ENCODE measurements at places on chromosomes 2 and 18.

GRCh38 chr18:12014086-12014485 is 32.8 kb downstream of the IMPA2 start:
- no peak for DNase-seq

GRCh38 chr18:39591649-39592048 is 2026.1 kb upstream of the CELF4 start:
- DNase-seq = no peak

DNA sequence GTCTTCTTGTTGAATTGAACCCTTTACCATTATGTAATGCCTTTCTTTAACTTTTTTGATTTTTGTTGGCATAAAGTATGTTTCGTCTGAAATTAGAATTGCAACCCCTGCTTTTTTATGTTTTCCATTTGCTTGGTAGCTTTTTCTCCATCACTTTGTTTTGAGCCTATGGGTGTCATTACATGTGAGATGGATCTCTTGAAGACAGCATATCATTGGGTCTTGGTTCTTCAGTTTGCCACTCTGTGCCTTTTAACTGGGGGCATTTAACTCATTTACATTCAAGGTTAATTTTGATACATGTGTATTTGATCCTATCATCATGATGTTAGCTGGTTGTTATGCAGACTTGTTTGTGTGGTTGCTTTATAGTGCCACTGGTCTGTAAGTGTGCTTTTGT is 489.4 kb upstream of the TNP1 start:
- DNase-seq = no peak

DNA sequence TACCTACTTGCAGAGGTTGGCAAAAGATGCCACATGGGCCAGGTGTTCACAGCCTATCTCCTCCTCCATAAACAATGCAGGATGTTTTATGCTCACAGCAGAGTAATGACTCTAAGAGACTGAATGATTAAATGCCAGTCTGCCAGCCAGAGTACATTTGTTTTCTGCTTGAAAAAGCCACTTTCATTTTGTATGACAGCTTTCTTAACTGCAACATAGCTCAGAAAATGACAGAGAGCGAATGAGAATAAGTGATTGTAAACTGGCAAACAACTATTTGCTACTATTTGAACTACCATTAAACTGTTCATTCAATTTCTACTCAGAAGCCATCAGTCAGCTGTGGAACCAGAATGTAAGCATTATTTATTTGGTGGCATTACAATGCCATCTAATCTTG is 50.6 kb upstream of the DCC start:
- DNase-seq = no peak

GRCh38 chr2:171965661-171966060 is 34.1 kb upstream of the METAP1D start:
- DNase-seq = no peak

GRCh38 chr2:133843091-133843490 is 274.8 kb upstream of the NCKAP5 start:
- no peak for DNase-seq

GRCh38 chr2:121282800-121283385 is 2.1 kb downstream of the TFCP2L1 start:
- DNase-seq = no peak

DNA sequence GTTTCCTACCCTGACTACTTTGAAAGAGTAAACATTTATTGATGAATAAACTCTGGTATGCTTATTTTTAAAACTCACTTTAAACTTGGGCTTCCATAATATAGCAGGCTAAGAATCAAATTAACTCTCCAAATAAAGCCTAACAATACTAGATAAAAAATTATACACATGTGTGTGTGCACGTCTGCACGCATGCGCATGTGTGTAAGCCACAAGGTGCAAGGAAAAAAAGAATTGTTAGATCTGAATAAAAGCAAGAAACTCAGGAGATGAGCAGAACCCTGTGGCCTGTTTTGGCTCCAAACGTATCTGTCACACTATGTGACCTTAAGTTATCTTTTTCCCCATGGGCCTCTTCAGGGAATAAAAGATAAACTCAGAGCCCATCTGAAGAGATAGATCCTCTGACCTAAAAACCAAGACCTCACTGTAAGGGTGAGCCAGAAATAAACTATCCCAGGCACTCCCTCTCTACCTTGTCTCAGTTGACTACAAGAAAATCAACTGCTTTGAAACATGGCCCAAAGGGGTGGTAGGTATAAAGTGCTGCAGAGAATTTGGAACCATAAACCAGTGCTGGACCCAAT is 6.3 kb downstream of the HDHD2 start:
- no peak for DNase-seq

DNA sequence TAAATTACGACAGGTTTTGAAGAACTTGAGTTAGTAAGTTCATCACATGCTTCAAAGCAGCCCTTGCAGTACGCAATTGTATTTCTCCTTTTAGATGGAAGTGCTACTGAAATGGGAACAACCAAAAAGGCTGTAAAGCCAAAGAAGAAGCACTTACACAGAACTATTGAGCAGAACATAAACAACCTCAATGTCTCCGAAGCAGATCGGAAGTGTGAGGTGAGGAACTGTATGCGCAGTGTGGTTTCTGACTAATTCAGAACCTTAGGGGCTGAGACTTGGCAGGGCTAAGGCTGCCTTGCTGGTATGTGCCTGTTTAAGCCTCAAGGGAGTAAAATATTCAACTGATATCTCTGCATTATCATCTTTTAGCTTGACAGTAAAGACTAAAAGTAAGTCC is 8.4 kb downstream of the NCAPH start:
- no peak for DNase-seq

DNA sequence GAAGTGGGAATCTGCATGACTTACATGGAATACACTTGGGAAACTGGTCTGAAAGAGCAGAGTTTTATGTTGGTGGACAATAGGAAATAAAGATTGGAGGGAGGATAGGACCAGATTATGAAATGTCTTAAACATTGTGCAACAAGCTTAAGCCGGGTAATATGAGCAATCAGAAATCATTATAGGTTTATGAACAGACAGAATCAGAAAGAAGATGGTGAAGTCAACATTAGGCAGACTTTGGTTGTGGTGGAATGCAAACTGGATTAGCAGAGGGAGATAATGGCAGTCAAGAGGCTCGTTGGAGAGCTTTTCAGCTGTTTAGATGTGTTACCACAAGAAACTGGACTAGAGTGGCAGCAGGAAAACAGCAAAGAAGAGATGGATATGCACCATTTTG is 43.5 kb downstream of the CRIM1 start:
- DNase-seq = no peak

DNA sequence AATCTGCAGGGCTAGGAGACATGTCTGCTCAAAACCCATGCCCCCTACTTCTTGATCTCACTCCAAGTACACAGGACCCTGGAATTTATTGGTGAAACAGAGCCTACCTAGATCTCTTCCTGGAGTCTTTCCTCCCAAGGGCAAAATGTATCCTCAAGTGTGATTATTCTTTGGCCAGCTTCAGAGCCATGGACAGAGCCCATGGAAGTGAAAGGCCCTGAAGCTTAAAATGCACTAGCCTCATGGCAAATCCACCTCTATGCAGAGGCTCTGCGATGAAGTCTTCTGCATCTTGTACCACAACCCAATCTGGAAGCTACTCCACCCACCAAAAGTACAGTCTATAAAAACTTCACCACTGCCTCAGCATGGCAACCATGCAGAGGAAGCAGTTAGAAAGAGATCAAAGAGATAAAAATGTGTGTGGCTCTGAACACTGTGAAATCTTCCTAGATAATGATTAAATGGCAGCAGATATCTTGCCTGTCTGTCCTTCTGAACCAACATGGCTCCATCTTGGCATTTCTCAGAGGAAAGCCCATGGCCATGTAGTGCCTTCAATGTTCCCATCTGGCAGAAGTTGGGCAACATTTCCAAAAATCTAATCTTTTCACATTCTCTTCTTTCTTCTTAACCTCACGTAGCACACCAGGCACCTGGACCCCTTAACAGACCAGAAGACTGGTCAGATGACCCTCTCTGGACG is 142.9 kb upstream of the KLF7 start:
- no peak for DNase-seq

- no peak for DNase-seq
These were observed 516.3 kb upstream of the FSIP2 start for GRCh38 chr2:185222311-185222710.

GRCh38 chr2:158134655-158135054 is 33.0 kb downstream of the UPP2 start:
- no peak for DNase-seq

GRCh38 chr2:111697560-111697959 is 186.4 kb downstream of the ANAPC1 start:
- DNase-seq = no peak

GRCh38 chr2:215652388-215652787 is 216.5 kb upstream of the FN1 start:
- DNase-seq = no peak

GRCh38 chr2:152823905-152824304 is 105.5 kb downstream of the ARL6IP6 start:
- no peak for DNase-seq

GRCh38 chr18:53780666-53781065 is 443.8 kb downstream of the MBD2 start:
- no peak for DNase-seq

GRCh38 chr18:33576999-33577646 is 896 bp upstream of the ASXL3 start:
- DNase-seq = no peak

DNA sequence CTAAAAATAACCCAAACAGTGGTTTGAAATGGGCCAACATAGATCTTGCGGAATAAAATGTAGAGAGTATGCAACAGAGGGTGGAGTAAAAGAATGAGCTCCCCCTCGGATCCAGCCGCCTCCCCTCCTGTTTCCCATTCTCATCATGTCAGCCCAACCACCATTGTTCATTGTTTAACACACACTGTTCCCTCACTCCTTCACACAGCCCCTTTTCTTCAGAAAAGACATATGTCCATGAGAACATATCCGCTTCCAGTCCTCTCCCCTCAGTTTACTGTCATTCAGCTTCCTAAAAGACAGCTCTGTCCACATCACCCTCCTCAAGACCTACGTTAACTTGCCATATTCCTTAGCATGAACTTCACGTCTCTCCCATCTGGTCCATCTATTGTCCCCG is 62.9 kb upstream of the SERTAD2 start:
- no peak for DNase-seq

DNA sequence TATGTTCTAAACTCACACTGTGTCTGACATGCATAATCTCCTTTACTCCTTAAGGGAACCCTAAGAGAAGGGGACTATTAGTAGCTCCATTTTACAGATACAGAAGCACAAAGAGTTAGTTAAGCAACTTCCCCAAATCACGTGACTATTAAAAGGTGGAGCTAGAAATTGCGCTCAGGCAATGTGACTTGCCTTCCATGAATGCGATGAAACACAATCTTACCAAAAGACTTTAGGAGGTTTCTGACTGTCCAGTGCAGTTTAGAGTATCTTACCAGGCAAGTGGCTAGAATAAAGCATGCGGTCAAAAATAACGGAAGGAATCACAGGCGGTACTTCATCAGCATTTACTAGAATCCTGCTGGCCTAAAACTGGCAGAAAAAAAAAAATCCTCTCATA is 70.4 kb downstream of the ZNF521 start:
- no peak for DNase-seq

GRCh38 chr2:34241905-34242762 is 643.0 kb upstream of the FAM98A start:
- no peak for DNase-seq

- no peak for DNase-seq
These were observed 1224.8 kb upstream of the ZEB2 start for GRCh38 chr2:145744541-145745386.

DNA sequence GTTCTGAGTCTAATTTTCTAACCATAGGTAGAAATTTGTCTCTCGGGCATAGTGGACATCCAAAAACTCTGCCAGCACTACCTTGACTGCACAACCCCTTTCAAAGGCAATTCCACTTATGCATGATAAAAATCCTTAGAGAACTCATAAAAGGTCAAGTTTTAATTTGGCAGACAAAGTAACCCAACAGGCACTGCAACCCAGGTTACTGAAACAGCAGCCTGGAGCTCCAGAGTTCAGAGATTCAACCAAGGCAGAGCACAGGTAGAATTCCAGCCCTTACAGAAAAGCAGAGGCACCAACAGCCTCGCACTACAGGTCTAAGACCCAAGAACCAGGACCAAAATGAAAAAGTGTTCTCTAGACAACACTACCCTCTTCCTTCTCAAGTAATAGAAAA is 1.8 kb downstream of the DTNB start:
- no peak for DNase-seq

DNA sequence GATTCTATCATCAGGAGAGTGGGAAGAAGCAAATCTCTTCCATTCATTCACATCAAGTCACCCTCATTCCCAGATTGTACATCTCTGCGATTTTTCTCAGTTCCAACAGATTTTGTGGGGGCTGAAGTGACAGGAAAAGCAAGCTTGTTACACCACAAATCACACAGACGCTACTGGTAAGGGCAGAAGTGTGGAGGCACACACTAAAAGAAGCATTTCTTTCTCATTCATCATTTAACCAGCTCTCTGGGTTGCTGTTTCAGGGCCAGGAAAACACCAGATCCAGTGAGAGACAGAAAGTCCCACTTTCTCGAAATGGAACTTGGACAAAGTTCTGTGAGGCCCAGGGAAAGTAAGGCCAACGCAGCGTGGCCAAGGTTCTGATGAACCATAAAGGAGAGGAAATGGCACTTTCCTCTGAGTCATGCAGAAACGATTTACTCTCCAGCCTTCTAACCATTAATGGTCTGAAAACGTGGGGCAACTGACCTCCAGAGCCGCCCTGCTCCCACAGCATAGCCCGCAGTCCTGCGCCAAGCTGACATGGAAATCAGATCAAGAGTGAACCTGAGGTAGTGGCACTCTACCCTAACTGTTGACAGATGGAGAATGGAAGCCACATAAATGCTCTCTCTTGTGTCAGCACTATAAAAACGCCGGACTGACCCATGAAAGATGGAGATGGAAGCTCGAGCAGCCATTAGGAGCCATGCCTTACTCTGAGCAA is 191.0 kb downstream of the C1D start:
- DNase-seq = no peak

DNA sequence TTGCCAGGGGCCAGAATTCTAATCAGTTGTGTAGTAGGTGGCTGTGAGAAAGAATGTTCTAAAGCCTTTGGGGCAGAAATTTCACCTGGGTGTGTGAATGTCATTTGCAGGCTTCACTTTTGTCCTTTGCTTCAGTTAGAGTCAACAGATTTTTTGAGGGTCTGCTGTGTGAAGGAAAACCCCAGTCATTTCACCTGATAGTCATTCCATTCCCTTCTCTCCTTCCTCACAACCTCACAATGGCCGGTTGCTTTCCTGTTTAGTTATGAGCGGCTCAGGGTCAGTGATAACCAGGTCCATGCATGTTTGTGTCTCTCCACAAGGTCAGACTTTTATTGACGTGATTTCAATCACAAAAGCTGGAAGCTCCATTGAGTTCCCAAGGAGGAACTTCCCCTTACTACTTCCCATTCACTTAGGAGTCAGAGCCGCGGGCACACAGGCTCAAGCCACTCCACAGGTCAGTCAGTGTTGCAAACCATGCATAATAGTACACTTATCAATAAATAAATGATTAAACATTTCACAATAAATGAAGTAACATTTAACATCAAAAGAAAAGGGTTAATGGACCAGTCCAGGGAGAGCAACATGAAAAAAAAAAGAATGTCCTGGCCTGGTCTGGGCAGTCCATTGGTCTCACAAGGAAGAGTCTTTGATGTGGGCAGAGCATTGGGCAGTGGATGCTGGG is 74.3 kb downstream of the NPAS2 start:
- DNase-seq = no peak

Data from activated naive CD8-positive, alpha-beta T cell treated with anti-CD3 and anti-CD28 coated beads, Interleukin-2, amount 50 U/mL, for 16 hours (primary cell).